Left colon (tissue), 2 donors: ENCODE measurements at places on chromosomes 5 and 9.

DNA sequence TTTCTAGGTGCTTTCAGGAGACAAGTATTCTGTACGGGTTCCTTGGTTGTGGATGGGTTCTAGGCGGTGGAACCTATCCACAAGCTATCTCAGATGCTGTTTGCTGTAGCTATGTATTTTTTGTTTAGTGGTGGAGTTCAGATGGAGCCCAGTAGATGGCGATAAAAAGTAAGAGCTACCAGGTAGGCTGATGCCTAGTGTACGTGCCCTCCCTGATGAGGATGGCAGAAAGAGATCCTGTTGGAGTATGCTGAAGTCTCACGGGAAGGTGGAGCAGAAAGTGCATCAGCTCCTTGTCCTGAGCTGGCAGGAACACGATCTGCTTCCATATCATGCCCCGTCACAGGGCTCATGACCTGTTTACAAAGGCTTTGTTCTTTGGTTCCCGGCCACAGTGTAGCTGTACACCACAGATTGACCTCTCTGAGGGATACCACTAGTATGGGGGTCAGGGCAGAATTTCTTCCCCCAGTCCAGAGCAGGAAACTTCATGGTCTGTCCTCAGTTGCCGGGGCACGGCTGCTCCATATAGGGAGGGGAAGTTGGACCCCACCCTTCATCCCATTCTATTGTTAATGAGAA is 12.6 kb upstream of the UGT3A2 start:
- DNase-seq, result no peak

DNA sequence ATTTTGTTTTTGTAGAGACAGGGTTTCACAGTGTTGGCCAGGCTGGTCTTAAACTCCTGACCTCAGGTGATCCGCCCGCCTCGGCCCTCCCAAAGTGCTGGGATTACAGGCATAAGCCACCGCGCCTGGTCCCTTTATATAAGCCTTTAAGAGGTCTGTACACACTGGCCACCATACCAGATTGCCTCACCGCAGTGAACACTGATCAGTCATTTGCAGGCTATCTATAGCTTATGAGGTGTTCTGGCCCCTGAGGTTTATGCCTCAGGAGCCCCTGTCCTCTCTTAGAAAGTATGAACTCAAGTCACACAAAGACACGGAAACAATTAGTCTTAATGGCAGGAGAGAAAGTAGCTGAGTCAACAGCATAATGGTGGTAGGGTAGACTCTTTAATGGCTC is 14.6 kb downstream of the HINT1 start:
- DNase-seq, result no peak

DNA sequence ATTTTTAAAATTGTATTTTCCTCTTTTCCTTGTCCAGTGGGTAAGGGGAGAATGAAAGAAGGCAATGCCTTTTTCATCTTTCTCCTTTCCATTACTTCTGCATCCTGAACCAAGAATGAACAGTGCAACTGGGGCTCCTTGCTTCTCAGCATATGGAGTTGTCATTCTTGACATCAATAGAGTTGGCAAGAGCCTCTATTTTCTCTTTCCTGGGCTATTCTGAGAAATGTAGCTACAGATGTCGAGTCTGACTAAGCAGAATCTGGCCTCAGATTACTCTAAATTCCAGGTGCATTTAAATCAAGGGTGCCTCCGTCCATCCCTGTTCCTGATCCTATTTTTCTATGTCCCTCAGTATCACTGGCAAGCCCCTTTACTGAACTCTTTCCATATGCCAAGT is 244.8 kb downstream of the GLIS3 start:
- DNase-seq, result no peak

- DNase-seq, result no peak
Observed at GRCh38 chr9:16721972-16722371, 148.5 kb downstream of the BNC2 start.

DNA sequence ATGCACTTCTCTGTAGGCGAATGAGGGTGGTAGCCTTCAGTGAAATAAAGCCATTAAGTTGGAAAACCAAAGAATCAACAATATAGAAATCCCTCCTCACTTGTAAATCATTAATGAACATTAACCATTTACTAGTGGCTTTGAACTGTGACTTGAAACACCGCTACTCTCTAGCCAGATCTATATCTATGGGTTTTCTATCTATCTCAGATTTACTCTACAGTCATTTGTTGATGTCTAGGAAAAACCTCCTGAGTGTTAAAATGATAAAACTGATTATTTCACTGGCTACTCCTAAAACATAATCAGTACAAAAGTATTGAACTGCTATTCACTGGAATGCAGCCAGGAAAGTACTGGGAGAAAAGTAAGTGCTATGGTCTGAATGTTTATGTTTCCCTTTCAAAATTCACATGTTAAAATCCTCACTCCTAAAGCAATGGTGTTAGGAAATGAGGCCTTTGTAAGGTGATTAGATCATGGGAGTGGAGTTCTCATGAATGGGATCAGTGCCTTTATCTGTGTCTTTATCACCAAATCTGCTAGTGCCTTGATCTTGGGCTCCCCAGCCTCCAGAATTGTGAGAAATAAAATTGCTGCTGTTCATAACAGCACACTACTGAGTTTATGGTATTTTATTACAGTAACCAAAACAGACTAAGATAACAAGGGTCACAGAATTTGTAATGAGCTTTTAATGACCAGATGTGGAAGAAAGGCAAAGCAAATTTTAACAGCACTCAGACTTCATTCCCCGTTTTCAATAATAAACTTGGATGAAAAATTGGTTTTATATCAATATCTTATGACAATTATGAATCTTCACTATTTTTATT is 8.6 kb upstream of the OXCT1 start:
- DNase-seq, result no peak

DNA sequence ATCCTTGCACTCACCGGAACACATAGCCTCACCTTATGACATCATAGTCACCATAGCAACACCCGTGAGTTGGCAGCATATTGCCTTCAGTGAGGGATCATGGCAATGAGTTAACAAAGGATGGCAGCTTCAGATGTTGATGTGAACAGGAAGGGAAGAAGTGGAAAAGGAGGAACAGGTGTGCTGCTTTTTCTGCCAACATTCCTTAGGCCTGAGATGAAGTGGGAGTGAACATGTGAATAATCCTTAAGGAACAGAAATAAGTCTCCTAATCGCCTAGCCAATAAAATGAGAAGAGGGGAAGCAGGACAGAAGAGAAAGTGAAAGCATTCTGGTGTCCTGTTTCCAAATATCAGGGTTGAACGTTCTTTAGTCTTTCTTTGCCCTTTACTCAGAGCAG is 360.0 kb downstream of the BRINP1 start:
- no peak for DNase-seq

DNA sequence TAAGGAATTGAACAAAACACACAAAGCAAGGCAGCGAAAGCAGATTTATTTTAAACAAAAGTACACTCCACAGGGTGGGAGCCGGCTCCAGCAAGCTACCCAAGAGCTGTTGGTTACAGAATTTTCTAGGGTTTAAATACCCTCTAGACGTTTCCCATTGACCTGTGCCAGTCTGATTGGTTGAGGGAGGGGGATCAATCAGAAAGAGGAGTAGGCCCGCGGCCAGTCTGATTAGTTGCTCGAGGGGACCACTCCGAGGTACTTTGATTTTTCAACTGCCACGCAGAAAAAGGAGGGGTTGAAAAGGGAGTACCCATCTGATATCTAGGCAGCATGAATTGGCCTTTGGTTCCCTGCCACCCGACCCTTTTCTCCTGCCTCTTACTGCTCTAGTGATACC is 998 bp downstream of the SRP19 start:
- no peak for DNase-seq
